LHCN-M2 (cell line): ENCODE measurements at places on chromosomes 2 and 18.

GRCh38 chr2:80501874-80502624 is 197.5 kb upstream of the LRRTM1 start:
- DNase-seq, result no peak

GRCh38 chr2:30232801-30233130 is 1.4 kb downstream of the LBH start:
- no peak for DNase-seq

DNA sequence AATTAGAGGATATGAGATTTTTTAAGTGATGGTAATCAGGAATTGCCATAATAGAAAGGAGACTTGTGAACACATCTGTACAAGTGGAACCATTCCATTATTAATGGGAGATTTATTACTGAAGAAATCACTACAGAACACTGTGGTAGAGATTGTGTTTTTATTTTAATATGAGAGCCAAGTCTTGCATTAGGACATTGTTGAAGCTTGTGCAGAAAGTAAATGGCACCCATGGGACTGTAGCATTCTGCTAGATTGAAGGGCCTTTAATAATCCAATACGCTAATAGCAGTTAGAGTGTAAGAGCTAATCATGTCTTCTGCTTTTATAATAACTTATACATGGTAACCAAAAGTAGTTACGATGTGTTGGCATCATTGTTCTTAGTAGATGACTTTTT is 83.6 kb downstream of the VRK2 start:
- no peak for DNase-seq

DNA sequence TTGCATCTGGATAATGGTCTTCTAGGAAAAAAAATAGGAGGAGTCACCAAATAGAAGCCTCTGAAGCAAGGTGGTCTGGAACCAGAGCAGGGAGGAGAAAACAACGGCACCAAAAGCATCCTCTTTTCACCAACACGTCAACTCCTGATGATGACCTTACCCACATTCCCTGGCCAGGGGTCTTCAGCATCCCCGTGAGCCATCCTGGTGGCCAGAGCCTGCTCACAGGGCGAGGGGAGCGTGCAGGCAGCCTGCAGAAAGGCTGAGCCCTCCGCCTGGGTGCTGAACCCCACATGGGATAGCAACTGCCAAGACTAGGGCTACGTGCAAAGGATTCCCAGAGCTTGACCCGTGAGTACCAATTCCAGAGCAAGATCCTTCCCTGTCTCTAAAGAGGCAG is 191.0 kb downstream of the NDUFA10 start:
- DNase-seq, result no peak

GRCh38 chr2:157821519-157822131 is 54.5 kb downstream of the ACVR1 start:
- DNase-seq, result no peak

DNA sequence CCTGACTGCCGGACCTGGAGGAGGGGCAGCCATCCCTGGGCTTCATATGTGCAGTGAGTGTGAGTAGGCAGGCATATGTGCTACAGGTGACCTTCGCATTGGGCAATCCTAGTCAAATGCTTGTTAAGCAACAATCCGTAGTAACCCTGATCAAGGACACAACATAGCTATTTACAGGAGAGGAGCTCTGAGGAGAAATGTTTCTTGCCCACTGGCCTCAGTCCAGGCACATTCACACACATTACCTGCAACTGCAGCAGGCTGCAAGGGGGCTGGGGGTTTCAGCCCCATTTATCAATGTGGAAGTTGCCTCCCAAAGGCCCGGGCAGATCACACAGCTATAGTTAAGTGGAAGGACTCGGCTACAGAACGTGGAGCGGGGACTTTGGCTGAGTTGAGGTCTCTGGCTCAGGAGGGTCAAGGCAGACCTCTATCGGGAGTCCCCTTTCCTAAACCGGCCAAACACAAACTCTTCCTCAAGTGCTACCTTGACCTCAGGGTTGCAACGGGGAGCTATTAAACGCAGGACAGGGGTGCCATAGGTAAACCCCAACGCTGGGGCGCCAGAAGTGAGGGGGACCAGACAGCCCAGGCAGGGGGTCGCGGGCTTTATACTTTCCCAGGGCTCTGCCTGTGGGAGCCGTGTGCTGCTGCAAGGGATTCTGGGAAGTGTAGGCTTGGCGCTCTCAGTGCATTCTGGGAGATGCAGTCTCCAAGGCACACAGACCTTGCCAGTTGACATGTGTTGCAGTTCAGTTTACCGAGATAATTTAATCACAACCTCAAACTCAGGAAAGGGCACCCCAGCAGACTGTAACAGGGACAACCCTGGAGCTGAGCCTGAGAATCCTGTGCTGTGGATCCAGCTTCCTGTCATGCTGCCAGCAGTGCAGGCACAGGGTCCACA is 9.4 kb downstream of the KHK start:
- DNase-seq, result peak; percentile 52

GRCh38 chr2:241357531-241357930 is 1.4 kb downstream of the FARP2 start:
- DNase-seq, result no peak

DNA sequence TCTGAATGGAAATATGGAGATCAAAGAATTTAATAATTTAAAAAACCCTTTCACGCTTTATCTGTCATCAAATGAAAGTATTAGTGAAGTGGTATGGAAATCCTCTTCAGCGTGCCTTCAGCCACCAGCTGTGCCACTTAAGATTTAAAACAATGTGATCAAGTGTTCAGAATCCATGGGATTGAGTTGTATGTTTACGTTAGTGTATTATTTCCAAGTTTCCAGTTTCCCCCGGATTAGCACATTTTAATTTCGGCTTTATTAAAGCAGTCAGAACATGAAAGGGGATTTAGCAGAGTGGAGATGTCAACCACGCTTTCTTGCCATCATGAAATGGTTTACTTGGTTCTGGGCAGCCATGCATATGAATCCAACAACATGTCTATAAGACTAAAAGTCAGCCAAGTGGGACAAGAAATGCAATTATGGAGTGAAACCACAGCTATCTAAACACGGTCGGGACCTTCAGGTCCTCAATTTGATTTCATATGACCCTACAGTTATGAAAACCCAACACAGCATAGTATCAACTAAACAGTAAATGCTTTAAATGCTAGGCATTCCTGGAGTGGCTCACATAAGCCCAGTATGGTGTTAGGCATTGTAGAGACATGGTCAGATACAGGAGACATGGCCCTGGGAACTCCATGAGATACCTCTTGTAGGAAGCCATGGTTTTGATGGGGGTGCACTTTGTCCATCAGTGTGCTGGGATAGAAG is 224.9 kb upstream of the EPAS1 start:
- DNase-seq, result no peak

DNA sequence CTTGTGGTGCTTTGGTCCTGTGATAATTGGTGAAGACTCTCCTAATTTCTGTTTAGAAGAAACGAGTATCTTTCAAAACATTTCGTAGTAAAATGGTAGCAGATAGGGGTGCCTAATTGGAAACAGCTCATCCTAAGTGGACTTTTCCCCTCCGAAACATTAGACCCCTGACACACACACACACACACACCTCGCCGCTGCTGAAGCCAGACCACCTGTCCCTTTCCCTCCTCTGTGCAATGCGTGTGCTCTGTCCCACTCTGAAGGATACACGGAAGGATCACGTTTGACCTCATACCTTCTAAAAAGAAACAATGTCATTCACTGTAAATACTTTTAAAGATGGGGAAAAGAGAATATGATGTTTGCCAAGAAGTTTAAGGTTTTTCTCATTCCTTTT is 36.2 kb upstream of the TMEM87B start:
- DNase-seq, result no peak

DNA sequence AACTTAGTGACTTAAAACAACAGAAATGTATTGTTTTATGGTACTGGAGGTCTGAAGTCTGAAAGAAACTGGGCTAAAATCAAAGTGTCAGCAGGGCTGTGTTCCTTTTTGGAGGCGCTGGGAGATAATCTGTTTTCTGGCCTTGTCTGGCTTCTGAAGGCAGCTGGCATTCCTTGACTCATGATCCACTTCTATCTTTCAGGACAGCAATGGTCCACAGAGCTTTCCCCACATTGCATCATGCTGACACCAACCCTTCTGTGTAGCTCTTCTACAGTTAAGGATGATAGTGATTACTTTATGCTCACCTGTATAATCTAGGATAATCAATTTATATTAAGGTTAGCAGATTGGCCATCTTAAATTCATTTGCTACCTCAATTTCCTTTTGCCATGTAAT is 392.1 kb downstream of the TDRD15 start:
- no peak for DNase-seq

- peak; percentile 65 for DNase-seq
These were observed 86.9 kb downstream of the EIF2AK3 start for GRCh38 chr2:88540346-88540745.

DNA sequence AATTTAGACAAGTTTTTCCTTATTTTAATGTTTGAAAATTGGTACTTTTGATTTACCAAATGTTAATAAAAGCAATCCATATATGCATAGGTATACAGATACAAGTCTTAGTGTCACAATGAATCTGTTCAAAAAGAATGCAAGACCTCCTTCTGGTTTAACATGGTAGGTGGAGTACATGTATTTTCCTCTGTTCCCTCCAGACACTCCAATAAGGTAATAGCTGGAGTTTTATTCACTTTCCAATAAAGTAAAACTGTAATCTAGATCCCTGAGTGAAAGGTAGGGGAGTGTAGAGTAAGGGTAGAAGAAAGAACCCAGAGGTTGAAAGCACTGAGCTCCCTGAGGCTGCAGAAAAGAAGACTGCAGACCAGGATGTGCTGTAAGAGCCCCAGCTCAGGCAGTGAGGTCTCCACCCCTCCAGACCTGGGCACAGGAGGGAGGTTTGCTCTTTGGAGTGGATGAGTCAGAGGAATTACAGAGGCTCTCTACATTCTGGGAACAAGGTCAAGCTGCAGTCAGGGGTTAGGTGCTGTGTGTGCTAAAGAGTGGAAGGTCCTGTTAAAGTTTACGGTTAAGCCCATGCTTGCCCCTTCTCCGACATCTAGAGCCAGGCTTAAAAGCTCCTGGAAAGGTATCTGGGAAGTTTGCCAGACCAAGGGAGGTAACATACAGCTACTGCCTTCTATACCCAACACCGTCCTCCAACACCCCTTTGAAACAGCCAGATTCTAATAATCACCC is 27.6 kb upstream of the STAT1 start:
- DNase-seq, result peak; percentile 40

DNA sequence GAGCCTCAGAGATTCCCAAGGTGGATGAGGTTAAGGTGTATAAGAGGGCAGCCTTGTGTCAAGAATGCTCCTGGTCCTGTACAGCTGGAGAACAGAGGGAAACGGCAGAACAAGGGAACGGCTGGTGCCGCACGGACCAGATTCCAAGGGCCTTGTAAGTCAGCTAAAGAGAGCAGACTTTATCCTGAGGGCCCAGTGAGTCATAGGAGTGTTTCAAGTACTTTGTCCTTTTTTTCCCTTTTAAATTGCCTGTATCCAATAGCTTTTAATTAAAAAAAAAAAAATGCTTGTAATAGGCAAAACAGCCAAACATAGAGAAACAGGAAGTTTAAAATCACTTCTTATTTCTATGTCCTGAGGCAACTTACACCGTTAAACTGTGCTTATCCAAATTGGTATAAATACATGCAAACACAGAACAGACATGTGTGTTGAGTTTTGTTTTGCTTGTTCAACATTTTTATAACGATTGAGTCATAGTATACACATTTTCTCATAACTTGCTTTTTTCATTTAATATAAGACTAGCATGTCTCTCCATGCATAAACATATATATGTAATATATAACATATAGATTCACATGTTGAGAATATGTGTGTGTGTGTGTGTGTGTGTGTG is 42.1 kb upstream of the EVA1A start:
- peak; percentile 71 for DNase-seq

GRCh38 chr2:239788576-239789098 is 236.5 kb downstream of the NDUFA10 start:
- no peak for DNase-seq
